ENCODE measurements at places on chromosomes 2 and 18. TPM values are rescaled to one million over a fixed set of nuclear protein-coding genes. Genes with fewer than 3 reads are reported as not detected.
A peak's percentile ranks its signal among the peaks of the same experiment; 100 is the strongest.

The PDE1A gene
- not detected for total RNA-seq

The TUBB6 gene
- 0.69 TPM for total RNA-seq

The CRYGC gene
- not detected for total RNA-seq

The FTCDNL1 gene
- total RNA-seq: 2.3 TPM

The GRB14 gene
- total RNA-seq: not detected

The PTRHD1 gene
- total RNA-seq: 31.8 TPM

The STEAP3 gene
- 0.06 TPM for total RNA-seq

The POTEJ gene
- total RNA-seq: not detected

The ABCB11 gene
- total RNA-seq: not detected

The NCKAP5 gene
- not detected for total RNA-seq

The LAMA1 gene
- total RNA-seq: not detected

The ANTXR1 gene
- 0.05 TPM for total RNA-seq

The RGPD8 gene
- 4.2 TPM for total RNA-seq

The PROM2 gene
- total RNA-seq: 0.08 TPM

The TMEFF2 gene
- not detected for total RNA-seq

The ALK gene
- not detected for total RNA-seq

The LRRTM1 gene
- total RNA-seq: not detected

- DNase-seq: no peak
Observed at GRCh38 chr2:169761251-169761969, 27.8 kb downstream of the KLHL23 start.

DNA sequence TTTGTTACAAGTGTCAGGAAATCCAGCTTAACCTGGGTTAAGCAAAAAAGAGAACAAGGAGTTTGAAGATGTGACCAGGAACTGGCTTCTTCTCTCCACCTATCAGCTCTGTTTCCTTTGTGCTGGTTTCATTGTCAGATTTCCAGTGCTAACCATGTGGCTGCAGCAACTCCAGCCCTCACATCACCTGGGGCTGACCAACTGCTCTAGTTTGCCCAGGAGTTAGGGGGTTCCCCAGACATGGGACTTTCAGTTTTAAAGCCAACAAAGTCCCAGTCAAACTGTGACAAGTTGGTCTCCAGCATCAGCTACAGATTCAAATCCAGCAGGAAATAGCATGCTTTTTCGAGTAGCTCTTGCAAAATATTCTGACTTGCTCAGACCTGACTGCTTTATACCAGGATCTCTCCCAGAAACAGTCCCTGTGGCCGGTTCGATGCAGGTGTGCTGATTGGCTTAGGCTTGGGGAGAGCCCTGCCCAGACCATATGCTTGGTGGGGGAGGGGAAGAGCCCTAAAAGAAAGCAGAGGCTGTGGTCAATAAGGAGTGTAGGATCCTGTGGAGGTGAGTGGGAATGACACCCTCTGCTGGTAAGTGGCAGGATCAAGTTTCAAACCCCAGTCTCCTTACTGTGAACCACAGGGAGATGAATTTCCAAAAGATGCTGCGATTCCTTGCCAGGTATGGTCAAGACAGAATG lies 49.5 kb downstream of the KCNE4 start:
- DNase-seq: no peak

DNA sequence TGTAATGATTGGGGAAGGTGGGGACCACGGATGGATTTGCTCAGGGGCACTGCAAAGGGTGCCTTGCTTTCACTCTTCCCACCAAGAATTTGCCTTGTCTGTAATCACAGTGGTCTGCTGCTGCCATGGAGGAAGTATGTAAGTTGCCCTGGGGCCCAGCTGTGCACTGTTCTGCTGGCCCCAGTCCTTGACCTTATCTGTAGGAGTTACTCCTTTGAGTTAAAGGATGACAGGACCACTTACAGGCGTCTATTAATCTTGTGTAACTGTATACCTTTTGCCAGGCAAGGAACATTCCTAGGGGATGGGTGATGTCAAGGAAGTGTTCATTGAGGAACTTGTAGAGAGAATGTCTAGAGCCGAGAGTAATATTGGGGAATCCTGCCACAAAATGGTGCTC lies 212.8 kb upstream of the LRRTM1 start:
- no peak for DNase-seq

GRCh38 chr2:71551631-71551915 lies 98.2 kb downstream of the DYSF start:
- no peak for DNase-seq

DNA sequence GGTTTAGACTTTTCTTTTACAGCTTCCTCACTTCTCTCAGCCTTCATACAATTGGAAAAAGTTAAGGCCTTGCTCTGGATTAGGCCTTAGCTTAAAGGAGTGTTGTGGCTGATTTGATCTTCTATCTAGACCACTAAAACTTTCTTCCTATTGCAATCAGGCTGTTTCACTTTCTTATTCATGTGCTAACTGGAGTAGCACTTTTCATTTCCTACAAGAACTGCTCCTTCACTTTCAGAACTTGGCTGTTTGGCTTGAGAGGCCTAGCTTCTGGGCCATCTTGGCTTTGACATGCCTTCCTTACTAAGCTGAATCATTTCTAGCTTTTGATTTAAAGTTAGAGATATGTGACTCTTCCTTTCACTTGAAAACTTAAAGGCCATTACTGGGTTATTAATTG lies 114.3 kb downstream of the ARHGEF4 start:
- no peak for DNase-seq

GRCh38 chr18:3323900-3324299 lies 62.0 kb downstream of the MYL12B start:
- no peak for DNase-seq

DNA sequence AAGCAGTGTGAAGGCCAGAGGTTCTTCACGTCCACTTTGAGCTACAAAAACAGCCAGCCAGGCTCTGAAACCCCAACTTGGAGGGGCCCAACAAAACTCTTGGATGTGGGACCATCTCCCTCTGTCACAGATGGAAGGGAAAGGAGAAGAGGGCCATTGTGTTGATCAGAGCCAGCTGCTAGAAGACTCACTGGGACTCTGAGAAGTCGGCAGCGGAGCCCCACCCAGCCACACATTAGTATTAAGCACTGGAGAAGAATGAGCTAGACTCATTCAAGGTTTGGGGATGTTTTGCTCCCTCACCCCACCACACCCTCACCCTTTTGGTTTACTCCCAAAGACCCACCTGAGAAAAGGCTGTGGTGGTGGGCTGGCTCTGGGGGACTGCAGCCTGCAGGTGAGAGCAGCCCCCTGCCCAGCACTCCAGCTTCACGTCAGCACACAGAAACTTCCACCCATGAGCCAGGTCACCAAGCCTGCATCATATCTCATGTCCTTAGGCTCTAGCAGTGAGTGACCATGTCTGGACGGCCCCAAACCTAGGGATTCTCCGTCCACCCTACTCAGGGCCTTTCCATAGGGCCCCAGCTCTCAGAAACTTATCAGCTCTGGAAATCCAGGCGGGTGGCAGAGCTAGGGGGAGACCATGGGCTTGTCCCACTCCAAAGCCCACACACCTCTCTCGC lies 12.6 kb downstream of the TEX51 start:
- DNase-seq: no peak

DNA sequence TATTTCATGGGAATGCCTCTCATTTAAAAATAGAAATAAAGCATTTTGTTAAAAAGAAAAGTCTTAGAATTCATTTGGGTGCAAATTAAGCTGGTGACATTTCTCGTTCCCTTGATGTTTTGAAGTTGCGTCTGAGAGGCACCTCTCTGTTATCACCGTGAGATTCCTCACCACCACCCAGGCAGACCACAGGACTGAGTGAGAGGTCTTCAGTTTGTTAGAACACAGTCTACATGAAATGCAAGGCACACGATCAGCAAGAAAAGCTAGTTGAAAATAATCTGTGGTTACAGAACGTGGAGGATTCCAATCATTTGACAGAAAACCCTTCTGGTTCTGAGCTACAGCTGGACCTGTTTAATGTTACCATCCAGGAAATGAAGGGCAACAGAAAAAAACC lies 116.0 kb downstream of the UXS1 start:
- no peak for DNase-seq

DNA sequence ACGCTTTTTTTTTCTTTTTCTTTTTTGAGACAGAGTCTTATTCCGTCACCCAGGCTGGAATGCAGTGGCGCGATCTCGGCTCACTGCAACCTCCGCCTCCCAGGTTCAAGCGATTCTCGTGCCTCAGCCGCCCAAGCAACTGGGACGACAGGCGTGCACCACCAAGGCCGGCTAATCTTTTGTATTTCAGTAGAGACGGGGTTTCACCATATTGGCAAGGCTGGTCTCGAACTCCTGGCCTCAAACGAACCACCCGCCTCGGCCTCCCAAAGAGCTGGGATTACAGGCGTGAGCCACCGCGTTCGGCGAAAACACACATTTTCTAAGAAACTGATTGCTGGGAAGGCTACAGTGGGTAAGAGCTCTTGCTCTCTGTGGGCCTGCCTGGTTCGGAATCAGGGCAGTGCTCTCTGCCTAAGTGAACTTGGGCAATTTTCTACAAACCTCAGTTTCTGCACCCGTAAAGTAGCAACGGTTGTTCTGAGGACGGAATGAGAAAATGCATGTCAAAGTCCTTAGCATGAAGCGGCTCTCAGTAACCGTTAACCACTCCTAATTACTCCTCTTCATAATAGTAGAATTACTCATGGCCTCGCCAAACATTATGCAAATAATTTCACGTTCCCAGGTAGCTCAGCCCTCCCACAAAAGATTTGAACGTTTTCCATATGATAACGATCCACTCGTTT lies 1.0 kb upstream of the PMAIP1 start:
- no peak for DNase-seq

- DNase-seq: no peak
Observed at GRCh38 chr2:18244845-18245244, 315.6 kb downstream of the RDH14 start.

DNA sequence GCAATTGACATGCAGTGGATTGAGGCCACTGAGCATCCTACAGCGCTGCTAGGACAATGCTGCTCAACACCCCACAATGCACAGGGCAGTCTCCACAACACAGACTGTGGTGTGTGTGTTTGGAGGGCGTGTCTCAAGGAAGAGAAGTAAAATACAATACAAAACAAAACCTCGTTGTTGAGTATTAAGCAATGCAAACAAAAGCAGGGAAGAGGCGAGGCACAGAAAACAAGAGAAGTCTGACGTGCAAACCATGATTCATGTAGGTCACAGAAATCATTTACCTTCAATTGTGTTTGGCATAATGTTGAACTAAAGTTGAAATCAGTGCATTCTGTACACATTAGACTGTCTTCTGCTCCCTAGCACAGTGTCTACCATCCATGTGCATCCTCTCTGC lies 260.9 kb downstream of the PHLPP1 start:
- DNase-seq: no peak

- DNase-seq: no peak
Observed at GRCh38 chr2:174608866-174609214, 11.2 kb upstream of the WIPF1 start.

- DNase-seq: no peak
Observed at GRCh38 chr2:173596244-173596643, 241.6 kb downstream of the CDCA7 start.

DNA sequence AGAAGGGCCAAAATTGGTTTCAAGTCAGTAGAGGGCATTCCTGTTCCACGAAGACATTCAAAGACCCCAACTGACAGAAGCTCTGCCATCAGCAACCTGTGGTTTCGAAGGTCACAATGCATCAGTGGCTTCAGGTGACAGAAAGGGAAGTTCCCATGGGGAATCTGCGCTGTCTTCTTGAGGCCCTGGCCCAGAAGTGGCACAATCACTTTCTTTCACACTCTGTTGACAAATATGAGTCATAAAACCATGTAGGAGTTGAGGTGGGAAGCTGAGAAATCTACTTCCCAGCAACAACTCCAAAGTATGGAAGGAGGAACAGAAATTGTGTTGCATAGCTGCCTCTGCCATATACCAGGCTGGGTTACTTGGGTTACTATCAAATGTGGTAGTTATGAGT lies 621.1 kb upstream of the FANCL start:
- no peak for DNase-seq

GRCh38 chr2:152093464-152093863 lies 5.4 kb downstream of the CACNB4 start:
- no peak for DNase-seq

DNA sequence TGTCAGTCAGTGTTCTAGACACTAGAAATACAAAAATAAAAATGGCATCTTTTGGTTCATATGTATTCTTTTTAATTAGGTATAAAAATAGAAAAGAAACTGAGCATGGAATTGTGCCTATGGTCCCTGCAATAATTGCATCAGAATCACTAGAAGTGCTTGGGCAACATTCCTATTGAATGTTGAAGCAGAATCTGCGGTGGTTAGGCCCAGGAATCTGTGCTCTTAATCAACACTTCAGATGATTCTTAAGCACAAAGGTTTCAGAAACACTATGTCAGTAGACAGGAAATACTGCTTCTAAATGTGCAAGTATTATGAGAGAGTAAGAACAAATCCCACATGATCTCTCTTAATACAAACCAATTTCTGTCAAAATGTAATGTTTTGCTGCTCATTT lies 20.3 kb upstream of the RBBP8 start:
- DNase-seq: no peak

DNA sequence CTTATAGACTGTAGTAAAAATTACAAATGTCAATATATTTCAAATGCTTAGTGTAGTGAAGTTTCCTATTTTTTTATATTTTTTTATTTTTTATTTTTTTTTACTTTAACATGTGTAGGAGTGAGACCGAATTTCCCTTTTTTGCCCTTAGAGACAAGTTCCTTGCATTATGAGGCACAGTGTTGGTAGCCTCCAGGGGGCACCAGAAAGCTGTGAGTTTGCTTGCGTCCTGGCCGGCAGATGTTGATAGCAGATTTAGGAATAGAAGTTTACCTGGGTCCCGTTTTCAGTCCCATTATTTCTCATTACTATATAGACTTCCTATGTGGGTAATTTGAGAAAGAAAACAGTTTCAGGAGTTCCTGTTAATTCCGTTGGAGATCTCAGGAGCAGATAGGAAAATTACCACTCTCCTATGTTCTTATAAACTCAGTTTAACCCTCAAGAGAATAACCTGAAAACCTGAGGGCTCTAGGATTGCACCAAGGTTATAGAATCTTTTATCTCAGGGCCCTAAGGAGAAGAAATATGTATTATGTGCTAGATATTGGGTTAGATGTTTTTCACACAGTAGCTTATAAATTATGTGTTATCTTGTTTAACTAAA lies 157.5 kb upstream of the SESTD1 start:
- DNase-seq: peak; percentile 49

DNA sequence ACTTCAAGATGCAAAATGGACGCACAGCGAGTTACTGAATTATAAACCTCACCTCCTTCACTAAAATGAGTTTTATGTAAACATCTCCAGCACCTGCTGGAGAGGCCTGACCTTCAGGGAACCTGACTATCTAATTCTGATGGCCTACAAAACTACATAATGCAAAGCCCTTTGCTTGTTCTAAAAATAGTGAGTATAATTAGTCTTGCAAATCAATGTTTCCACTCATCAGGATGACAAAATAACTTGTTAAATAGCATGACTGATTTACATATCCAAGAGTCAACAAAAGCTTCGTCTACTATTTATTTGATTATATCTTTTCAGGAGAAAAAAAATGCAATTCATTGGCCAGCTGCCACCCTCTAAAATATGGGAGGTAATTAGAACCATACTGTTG lies 326.3 kb upstream of the MC4R start:
- no peak for DNase-seq

- peak; percentile 18 for DNase-seq
Observed at GRCh38 chr2:71417300-71418202, 35.8 kb upstream of the DYSF start.

GRCh38 chr2:239679755-239680154 lies 278.9 kb upstream of the HDAC4 start:
- no peak for DNase-seq

Data from activated CD4-positive, alpha-beta T cell treated with anti-CD3 and anti-CD28 coated beads, Interleukin-2, amount 10 ng/mL, durations not matched to agents 7 days and 5 days (primary cell).